ENCODE measurements at places on chromosomes 12 and 14.

DNA sequence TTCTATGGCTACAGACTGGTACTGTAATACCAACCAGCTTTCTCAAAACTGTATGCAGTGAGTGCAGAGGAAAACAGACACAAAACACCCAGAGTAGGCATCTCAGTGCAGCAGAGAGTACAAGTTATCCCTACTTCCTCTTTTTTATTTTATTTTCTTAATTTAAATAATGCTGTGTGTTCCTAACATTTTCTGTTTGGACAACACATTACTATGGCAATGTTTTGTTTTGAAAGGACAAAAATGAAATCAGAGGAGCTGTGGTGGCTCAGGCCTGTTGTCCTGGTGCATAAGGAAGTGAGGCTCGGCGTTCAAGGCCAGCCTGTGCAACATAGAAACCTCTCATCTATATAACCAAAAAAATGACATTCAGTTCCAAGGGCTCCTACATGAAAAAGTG, 33.7 kb upstream of the SELPLG start:
- no peak for DNase-seq

DNA sequence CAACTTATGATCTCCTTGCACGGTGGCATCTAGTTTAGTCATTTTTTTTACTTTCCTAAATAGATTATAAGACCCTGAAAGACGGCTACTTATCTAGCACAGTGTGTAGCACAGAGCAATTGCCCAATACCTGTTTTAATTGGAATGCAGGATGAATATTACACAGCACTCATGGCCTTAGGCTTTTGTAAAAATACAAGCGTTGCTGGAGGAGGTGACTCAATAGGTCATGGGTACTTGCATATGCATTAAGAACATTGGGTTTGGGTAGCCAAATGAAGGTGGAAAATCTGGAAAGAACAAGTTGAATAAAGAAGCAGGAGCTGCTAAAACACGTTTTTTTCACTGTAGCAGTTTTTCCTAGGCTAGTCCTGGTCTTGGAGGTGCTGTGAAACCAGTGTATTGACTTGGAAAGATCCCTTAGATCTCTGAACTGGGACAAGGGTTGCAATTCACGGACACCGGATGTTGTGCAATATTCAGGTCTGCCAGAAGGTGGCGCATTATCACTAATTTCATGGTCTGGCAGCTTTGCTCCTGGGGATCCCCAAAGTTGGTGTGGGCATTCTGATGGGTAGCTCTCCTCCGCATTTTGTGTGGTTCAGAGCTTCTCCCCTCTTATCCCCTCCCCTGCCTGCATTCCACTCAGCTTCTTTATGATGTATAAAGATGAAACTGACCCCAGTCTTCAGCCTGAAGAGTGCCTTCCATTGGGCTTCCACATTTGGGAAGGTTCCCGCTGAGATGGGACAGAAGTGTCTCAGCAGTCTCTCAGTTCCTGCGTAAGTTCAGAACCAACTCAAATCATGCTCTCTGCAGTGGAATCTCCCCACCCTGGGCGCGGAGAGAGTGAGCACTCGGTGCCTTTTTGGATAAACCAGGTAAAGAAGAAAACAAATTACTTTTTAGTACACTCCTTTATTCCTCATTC, 278.3 kb downstream of the NRXN3 start:
- DNase-seq = peak; percentile 43

GRCh38 chr14:91252871-91253794, 8.6 kb upstream of the GPR68 start:
- DNase-seq = no peak

GRCh38 chr14:69153152-69153872, 393 bp upstream of the DCAF5 start:
- peak; percentile 90 for DNase-seq

DNA sequence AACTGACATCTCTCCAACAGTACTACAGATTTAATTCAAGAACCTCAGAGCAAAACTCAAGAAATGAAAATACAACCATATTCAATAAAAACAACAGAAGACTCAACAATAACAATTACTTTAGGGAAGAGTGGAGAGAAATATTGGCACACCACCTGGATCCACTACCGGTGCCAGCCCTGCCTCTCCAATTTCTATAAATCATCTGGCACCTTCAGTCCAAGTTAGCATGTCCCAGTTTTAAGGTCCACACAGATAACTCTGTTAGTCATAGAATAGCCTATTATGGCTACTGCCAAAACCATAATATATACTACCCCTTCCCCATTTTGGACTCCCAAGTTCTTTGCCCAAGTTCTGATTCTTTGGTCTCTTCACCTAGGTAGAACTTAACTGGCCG, 69.9 kb upstream of the PSMA6 start:
- no peak for DNase-seq

GRCh38 chr12:119835068-119835467, 42.1 kb downstream of the CIT start:
- peak; percentile 33 for DNase-seq

- DNase-seq = no peak
These were observed 104.1 kb downstream of the ANO2 start for GRCh38 chr12:5840944-5841343.

DNA sequence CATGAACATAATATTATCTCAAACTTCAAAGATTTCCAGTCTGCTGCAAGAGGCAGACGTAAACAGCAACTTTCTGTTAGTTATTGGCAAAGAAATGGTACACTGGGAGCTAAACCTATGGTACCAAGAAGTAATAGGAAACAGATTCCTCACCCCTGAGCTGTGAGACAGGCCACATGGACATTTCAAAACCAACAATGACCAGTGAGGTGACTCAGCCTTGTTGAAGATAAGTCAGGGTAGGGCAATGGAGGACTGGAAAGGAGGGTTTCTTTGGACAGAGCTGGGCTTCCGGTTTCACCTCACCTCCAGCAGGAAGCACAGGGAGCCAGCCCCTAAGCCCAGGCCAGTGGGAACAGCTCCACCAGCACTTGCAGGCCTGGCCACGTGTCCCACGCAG, 1320.5 kb downstream of the AACS start:
- peak; percentile 71 for DNase-seq

DNA sequence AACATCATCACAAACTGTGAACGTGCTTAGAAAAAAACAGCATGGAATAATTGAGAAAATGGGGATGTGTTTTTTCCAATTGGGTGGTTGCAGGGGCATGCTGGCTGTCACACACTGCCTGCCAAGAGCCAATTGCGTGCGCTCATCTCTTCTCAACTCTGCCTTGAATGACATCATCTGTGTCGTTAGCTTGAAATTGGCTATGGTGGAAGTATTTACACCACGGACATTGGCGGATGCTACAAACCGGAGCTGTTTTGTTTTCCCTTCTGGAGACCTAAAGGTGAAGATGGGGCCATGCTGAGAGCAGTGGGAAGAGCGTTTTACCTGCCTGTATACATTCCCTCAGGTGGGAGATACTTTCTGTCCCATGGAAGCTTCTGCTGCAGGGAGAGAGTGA, 71.5 kb downstream of the PRMT8 start:
- no peak for DNase-seq

- peak; percentile 79 for DNase-seq
These were observed at the start of gene KLHDC2 for GRCh38 chr14:49767571-49768300. TSS of gene KLHDC2 (plus strand) at chr14:49768153. CDS start at chr14:49768469, 316 bp downstream.
